ENCODE measurements at places on chromosomes 11 and 22.

- no peak for DNase-seq
These were observed 1.7 kb upstream of the RASSF10 start for GRCh38 chr11:13007182-13008060.

DNA sequence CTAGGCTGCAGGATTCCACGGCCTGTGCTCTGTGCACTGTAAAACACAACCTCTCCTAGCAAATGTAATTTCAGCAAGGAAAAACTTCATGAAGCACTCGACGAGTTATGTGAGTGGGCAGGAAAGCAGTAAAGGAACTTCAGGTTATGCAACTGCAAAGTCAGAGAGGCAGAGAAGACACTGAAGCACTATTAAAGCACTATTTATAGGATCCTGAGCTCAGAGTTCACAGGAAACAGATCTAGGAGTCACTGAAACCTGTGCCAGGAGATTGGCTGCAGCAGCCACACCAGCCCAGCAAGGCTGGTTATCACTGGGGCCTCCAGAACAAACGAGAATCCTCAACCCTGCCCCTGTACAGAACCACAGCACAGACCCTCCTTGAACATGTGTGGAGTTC, 2.5 kb downstream of the SMIM35 start:
- DNase-seq, result no peak

DNA sequence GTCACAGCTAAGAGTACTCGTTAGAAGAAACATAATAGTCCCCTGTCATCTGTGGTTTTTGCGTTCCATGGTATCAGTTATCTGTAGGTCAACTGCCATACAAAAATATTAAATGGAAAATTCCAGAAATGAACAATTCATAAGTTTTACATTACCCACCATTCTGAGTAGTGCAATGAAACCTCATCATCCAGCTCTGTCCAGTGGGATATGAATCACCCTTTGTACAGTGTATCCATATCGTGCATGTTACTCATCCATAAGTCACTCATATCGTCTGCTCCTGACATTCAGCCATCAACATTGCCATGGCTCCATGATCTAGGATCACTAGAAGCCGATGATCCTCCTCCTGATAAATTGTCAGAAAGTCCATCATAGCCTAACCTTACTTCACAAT, 174.9 kb upstream of the C11orf87 start:
- no peak for DNase-seq

DNA sequence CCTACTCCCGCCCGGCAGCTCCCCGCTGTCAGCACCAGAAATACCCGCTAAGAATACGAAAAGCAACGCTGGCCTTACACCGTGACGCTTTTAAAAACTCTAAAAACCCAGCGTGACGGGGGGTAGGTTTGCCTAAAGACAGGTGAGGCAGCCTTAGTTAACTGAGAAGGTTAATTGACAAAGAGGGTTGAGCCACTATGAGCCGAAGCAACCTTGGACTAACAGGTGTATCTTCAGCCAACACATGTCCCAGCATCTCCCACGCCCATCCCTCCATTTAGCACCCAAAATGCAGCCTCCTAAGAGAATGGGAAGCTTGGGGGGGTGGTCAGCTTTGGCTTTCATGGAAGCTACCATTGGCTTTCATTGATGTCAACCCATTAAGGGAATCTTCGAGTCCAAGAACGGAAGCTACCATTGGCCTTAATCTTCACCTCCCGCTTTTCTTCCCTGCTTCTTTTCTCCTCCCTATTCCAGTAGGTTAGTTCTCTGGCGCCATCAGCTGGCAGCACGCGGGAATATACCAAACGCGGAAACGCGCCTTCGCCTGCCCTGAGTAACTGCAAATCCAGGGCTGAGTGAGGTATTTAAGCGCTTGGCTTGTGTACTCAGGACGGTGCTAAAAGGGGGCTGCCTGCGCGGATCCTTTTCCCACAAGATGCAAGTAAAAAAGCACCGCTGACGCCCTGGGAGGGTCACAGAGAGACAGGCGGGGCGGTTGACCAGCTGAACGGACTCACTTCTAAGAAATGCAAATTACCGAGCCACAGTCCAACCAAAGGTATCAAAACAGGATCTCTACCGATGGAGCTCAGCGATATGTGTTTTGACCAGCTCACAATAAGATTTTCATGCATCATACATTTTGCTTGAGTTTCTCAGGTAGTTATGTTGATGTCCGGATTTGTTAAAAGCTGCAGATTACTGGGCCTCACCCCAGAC, 38.5 kb upstream of the GLYATL1 start:
- DNase-seq, result no peak

DNA sequence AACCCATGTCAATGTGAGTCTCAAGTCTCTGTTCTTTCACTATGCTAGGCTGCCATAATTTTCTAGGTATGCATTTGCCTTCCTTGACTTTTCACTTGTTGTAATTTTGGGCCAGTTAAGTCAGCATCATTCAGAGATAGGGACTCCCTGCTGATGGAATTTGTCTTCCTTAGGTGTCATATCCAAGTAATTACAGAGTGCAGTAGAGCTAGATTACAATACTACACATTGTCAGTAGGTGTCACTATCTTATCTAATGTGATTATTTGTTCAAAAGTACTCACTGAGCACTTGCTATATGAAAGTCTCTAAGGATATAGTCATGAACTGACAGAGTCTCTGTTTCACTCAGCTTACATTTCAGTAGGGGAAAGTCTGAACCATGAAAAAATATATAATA, 25.0 kb upstream of the SYN3 start:
- DNase-seq, result no peak

DNA sequence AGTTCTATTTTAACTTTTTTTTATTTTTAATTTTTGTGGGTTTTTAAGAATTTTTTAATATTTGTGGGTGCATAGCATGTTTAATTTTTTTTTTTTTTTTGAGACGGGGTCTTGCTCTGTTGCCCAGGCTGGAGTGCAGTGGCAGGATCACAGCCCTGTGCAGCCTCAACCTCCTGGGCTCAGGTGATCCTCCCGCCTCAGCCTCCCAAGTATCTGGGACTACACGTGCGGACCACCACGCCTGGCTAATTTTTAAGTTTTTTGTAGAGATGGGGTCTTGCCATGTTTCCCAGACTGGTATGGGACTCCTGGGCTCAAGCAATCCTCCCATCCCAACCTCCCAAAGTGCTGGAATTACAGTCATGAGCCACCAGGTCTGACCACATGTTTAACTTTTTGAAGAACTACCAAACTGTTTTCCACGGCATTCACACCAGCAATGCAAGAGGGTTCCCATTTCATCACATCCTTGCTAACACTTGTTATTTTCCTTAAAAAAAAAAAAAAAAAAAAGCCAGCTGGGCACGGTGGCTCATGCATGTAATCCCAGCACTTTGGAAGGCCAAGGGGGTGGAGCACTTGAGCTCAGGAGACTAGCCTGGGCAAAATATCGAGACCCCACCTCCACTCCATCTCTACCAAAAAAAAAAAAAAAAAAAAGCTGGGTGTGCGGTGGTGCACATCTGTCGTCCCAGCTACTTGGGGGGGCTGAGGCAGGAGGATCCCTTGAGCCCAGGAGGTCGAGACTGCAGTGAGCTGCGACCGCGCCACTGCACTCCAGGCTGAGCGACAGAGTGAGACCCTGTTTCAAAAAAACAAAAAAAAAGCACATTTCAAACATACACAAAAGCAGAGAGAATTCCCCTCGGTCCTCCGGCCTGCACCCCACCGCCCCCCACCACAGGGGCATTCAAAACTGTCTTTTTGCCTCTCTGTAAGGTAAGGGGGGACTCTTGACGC, 16.7 kb upstream of the TXNRD2 start:
- DNase-seq, result no peak

GRCh38 chr11:16789063-16789420, 50.6 kb downstream of the C11orf58 start:
- no peak for DNase-seq

GRCh38 chr11:66042996-66043906, 5.7 kb downstream of the GAL3ST3 start:
- DNase-seq, result no peak

- no peak for DNase-seq
These were observed 12.3 kb downstream of the SLC1A2 start for GRCh38 chr11:35407041-35407440.

DNA sequence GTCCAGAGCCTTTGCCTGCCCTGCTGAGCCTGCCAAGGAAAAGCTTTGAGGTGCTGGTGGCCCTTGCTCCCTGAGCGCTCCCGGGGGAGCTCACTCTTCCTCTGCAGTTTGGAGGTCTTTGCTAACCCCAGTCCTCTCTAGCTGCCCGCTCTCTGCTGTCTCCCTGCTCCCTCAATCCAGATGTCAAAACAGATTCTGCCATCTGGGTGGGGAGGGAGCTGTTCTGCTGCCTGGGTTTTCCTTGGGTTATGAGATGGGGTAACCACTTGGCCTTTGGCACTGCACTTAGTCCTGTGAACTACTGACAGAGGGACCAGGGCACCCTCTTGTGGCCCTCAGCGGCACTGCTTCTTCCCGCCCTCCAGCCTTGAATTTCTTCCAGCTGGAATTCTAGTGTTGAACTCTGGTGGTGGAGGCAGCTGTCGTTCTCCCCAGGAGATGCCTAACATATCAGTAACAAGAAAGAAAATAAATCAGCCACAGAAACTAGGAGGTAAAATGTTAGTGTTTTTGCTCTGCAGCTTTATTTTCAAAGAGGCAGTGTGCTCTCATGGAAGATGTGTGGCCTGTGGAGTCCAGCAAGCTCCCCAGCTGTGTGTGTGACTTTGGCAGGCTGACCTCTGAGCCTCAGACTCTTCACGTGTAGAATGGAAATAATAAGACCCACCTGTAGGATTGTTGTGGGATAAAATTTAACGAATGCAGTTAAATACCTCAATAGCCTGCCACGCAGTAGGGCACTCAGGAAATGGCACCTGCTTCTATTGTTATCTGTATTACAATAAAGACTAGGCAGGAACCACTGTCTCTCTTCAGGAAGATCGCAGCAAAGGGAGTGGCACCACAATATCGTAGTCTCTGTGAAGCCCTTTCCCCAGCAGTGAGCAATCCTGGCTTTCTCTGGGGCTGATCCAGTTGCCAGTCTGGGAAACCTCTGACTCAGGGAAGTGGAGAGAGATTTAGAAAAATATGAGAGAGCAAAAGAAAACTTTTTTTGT, 23.4 kb downstream of the ARFGAP2 start:
- DNase-seq, result no peak

- DNase-seq, result no peak
These were observed 48.2 kb downstream of the MOB2 start for GRCh38 chr11:1438261-1438966.

GRCh38 chr11:11498195-11498594, 123.6 kb downstream of the GALNT18 start:
- no peak for DNase-seq

GRCh38 chr11:62439785-62440602, 21.2 kb downstream of the SCGB1A1 start:
- no peak for DNase-seq

- no peak for DNase-seq
These were observed at the start of gene TEX54 for GRCh38 chr11:62832336-62833234. TSS of gene TEX54 (minus strand) at chr11:62832841.

GRCh38 chr11:43738600-43739409, 58.3 kb downstream of the HSD17B12 start:
- no peak for DNase-seq

GRCh38 chr11:130243816-130244215, 70.9 kb downstream of the ZBTB44 start:
- DNase-seq, result no peak

- no peak for DNase-seq
These were observed 31.4 kb downstream of the NUMA1 start for GRCh38 chr11:72048766-72049460.

DNA sequence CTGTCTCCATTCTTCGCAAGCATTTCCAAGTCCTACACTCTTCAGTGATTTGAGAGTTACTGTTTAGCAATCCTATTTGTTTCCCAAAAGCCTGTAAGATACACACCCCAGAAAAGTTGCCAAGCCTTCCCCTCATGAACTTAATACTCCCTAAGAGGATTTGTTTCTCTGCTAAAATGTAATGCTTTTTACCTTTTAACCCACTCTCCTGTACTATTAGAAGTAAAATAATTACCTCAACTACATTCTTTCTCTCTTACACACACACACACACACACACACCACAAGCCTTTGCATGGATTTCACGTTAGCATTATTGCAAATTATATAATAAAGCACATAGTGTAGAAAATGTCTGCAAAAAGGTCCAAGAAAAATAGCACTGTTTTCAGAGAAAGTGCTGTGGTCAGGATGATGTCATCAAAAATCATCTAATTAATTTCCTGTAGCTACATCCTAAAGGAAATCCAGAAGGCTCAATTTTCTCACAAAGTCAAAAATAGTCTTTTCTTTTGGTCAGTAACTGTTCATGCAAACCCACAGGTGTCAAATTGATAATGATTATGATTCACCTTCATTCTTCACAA, 364.1 kb upstream of the PITPNB start:
- no peak for DNase-seq

DNA sequence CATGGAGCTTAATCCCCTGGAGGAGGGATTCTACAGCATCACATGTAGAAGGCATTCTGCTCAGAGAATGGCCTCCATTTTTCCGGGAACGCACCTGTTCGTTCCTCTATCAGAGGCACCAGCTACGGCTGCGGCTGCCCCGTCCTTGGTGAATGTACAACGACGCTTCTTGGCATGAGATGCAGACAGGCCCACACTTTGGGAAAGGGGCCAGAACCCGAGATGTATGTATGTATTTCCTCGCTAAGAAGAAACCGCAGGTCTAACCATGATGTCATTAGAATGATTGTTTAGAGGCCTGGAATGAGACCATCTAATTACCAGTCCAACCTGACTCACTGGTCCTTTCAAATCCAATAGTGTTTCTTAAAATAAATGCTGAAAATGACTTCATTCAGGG, 1293.4 kb downstream of the TBC1D22A start:
- DNase-seq, result no peak

- DNase-seq, result no peak
These were observed 111.6 kb downstream of the KCNQ1OT1 start for GRCh38 chr11:2587976-2588748.

- DNase-seq, result no peak
These were observed 5.3 kb downstream of the TNNT3 start for GRCh38 chr11:1924646-1925372.

GRCh38 chr22:39500101-39500500, 2.0 kb upstream of the MIEF1 start:
- DNase-seq, result no peak

GRCh38 chr11:134610116-134610910, 198.3 kb upstream of the B3GAT1 start:
- no peak for DNase-seq
